Uterus (tissue), 4 donors: ENCODE measurements at places on chromosomes 16 and 17. TPM values are rescaled to one million over a fixed set of nuclear protein-coding genes. Genes with fewer than 3 reads are reported as not detected.

DNA sequence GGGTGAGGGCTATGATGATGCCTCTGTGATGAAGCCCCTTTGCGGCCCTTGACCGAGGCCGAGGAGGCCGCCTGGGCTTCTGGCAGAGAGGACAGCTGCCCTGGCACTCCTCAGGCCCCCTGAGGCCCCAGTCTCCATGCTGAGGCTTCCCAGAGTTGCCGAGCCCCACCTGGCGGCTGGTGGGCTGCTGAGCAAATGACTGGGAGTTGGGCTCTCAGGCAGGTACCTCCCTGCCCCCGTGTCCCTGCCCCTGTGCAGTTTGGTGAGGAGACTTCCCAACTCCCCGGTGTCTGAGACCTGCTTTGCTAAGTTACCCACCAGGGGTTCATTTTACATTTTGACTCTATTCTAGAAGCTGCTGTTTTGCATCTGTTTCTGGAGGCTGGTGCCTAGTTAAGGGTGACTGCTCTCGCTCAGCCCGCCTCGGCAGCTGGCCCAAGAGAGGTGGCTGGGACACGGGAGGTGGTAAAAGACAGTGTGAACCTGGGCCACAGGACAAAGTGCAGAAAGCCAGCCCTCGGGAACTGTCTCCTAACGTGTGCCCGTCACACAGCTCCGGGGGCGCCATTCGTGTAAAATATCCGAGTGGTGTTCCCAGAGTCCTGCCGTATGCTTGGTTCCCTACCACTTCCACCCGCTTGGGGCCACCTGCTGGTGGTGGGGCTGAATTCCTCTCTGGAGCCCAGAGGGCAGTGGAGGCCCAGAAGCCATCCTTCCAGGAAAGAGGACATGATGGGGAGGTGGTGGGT is 134.5 kb downstream of the RAB11FIP4 start:
- DNase-seq: no peak

The TNFSF12 gene
- 15.3 TPM for total RNA-seq

GRCh38 chr17:72318131-72318530 is 197.3 kb downstream of the SOX9 start:
- DNase-seq: no peak

The ACSM3 gene
- 97.9 TPM for total RNA-seq

DNA sequence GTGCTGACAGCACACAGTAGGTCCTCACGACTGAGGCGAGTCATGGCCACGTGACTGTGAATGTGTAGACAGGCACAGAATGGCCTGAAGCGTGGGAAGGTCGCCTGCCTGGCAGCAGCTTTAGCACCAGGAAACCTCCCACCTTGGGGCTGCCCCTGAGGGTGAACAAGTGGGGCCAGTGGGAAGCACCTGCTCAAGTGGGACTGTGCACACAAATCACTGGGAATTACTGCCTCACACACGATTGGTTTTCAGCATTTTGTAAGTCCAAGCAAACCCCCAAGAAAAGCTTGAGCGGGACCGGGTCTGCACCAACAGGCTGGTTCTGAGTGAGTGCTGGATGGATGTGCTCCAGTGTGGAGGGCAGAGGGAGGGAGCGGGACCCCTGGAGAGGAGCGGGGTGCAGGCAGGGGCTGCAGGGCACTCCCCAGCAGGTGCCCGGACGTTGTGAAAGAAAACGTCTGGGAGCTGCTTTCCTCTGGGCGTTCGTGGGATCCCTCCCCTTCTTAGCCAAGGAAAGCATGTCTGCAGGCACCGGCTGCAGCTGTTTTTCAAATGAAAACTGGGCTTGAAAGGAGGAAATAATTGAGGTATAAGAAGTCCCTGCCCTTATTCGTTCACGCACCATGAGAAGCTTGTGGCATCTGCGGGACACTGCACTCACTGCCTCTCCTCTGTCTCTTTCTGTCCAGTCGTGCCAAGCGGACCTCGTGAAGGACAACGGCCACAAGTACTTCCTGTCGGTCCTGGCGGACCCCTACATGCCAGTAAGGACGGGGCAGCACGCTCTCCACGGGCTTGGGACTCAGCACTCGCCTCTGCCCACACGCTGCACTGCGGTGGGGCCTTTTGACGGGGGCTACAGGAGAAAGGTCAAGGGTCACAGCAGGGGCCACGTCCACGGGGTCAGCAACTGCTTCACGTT is 111.7 kb upstream of the CHMP6 start:
- no peak for DNase-seq

The PRAC1 gene
- not detected for total RNA-seq

- DNase-seq: no peak
Observed at GRCh38 chr17:70205401-70205800, 36.1 kb downstream of the KCNJ2 start.

The NLRP1 gene
- total RNA-seq: 38.5 TPM

The FBXL19 gene
- total RNA-seq: 15.4 TPM

- DNase-seq: no peak
Observed at GRCh38 chr17:15886804-15887203, 58.1 kb upstream of the ADORA2B start.

The CA7 gene
- total RNA-seq: not detected

- DNase-seq: no peak
Observed at GRCh38 chr16:84729716-84730320, 30.0 kb downstream of the USP10 start.

GRCh38 chr17:80523956-80524712 is 20.5 kb upstream of the RPTOR start:
- DNase-seq: no peak

DNA sequence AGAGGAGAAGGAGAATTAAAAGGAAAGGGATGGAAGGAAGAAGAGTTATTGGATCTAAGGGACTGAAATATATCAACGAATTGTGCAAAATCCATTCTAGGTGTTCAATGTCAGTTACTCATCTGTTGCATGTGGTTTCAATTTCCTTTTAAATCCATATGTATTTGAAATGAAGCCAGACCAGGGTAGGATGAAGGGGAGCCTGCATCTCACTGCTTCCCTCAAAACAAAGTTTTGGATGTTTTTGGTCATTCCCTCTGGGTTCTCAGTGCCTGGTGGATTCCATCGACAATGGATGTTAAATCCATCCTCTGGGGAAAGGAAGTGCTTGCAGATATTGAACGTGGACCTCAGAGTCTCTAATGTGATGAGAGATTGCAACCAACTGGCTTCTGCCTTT is 103.5 kb upstream of the XYLT1 start:
- no peak for DNase-seq

The GPR179 gene
- 0.12 TPM for total RNA-seq

The PRR11 gene
- total RNA-seq: 5.5 TPM

- DNase-seq: no peak
Observed at GRCh38 chr17:55175788-55176427, 88.9 kb upstream of the HLF start.

The HP gene
- 23.8 TPM for total RNA-seq

DNA sequence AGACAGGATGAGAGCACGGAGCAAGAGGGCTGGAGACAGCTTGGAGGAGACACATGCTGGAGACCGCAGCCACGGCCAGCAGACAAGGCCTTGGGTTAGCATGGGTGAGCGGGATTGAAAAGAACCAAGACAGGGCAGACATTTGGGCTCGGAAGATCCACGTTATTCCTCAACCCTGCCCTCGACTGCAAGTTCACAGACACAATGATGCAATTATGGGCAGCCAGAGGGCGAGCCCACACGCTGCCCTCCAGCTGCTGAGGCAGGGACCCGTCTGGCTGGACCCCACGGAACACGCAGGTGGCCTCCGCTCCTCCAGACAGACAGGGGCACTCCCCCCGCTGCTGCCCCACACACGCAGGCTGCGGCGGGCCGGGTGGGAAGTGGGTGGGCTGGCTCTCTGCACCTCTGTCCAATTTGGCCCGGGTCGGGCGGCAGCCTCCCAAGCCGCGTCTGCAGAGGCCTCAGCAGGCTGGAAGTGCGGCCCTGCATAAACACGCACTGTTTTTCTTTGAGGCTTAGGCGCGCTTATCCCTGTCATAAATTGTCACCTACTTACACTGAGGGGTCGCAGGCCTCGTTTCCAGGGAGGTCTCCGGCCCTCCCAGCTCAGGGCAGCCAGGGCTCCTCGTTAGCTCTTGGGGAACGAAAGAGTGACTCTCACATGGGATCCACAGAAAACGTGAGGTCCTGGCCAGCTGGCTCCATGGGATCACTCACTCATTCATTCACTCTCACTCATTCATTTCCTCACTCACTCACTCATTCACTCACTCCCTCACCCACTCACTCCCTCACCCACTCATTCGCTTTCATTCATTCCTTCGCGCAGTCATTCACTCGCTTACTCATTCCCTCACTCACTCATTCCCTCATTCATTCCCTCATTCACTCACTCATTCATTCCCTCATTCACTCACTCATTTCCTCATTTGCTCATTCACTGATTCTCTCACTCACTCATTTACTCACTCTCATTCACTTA is 303.9 kb downstream of the C16orf95 start:
- DNase-seq: no peak

DNA sequence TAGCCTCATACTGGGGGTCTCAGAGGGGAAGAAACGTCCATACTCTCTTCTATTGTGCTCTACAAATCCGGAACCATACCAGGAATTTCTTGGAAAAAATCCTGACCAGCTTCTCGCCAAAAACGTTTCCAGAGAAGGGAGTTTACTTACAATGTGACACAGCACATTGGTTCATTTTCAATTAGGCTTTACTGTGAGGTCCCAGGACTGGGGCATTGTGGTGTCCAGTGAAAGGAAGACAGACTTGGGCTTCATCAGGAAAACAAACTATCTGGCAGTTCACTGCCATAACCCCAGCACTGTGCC is 14.7 kb downstream of the MPP2 start:
- DNase-seq: no peak

GRCh38 chr17:81380666-81381518 is 14.4 kb upstream of the BAHCC1 start:
- no peak for DNase-seq

DNA sequence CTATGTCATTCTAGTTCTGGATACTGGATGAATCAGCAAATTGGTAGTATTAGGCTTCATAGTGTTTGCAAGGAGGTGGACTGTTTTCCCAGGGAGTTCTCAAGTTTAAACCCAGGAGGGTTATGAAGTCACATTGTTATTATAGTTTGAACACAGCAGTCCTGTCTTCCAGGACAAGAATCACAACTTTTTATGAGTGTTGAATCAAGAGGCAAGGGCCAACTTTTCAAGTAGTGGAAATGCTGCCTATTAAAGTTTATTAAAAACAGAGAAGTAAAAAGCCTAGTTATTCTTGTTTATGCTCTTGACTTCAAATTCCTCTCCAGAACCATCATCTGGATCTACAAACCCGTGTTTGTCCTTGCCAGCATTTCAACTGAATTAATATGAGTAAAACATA is 86.3 kb upstream of the GOT2 start:
- DNase-seq: no peak

- no peak for DNase-seq
Observed at GRCh38 chr16:71995038-71995437, 5.2 kb downstream of the PKD1L3 start.

DNA sequence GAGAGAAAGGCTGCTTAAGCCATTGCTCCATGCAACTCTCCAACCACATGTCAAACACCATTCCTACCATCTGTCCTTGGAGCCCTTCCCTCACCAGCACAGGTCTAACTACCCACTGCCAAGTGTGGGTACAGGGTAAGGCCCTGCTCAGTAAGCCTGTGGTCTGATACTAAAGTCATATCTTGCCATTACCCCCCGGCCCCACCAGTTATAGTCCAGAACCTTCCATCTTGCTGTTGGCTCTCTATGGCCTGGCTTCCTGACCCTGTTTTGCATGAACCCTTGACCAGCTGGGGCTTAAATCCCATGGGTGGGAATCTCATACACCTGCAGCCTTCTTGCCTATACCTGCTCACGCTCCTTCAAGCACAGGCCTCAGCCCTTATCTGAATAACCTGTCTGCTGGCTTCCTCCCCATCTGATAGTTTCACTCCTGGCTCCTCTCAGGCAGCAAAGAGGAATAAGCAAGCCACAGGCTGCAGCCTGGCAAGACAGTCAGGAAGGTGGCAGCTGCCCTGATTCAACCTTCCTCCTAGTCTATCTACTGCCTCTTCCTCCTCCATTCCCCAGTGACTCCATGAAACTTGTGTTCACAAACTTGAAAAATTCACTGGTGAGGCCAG is 64.1 kb downstream of the ZFHX3 start:
- no peak for DNase-seq

GRCh38 chr17:3885970-3886369 is 6.9 kb downstream of the CAMKK1 start:
- DNase-seq: no peak

DNA sequence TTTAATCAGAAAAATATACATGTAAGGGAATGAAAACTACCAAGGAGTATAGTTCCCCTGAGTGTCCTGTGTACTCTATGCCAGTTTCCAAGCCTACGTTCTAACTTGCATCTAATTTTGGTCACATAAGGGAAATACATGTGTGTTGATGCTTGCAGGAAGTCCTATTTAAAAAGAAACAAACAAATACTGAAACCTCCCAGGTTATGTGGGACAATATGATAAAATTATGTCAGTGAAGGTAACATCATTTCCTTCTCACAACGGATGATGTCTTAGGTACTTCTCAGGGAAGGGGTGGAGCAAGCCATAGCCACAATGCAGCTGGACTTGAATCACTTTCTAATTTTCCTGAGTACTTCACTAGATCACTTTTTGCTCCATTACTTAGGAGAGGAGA is 115.9 kb downstream of the ZFHX3 start:
- no peak for DNase-seq

DNA sequence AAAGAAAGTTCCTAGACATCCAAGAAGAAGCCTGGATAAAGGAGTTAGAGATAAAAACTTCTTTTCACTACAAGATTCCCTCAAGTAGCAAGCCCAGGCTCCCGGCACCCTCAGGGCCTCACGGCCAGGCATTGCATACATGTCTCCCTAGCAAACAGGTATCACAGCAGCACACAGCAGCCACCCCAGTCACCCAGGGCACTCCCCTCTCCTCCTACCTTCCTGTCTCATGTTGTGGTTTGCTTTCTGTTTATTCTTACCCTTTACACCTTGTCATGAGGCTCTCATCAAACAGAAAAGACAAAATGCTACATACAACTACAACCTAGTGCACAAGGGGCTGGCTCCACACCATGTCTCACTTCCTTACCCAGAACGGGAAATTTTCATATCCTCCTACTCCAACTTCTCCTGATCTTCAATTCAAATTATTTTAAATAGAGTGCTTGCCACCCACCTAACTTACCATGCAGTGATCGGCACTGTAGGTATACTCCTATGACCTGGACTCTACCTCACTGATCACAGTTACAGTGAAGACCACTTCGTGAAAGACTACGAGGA is 42.7 kb downstream of the XPO6 start:
- DNase-seq: no peak

DNA sequence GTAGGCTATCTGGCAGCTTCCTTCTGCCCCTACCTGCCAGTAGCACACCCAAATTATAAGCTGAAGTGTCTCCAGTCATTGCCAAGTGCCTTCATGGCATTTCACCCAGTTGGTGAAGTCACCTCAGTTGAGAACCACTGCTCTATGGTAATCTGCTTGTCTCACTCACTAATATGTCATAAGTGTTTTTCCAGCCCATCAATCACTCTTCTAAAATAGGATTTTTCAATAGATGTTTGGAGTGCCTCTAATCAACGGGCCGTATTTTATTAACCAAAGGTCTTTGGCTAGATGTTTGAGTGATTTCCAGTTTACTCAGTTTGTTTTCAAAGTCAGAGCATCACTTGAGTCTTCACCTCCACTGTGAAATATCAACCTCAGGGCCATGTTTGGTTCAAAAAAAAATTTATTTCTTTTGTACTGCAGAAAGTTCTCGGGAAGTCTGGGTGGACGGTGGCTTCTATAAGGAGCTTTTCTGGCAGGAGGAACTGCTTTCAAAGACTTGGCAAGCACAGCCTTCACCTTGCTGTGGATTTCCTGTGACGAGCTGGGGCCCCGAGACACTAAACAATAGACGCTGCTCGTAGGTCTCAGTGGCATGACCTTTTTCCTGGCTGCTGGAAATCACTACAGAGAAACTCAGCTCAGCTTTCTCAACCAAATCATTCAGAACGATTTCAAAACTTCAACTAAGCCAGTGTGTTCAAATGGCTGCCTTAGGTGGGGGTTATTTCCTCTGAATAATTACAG is 95.2 kb upstream of the FOXF1 start:
- DNase-seq: peak; percentile 60
